Stimulated activated CD8-positive, alpha-beta memory T cell treated with anti-CD3 and anti-CD28 coated beads, Interleukin-7, amount 100 ng/mL, for 1 hour (primary cell): ENCODE measurements at places on chromosomes 4 and X.

- no peak for DNase-seq
These were observed 1.6 kb downstream of the HPGD start for GRCh38 chr4:174520660-174521059.

- no peak for DNase-seq
These were observed 160.0 kb upstream of the NAP1L5 start for GRCh38 chr4:88857588-88857987.

DNA sequence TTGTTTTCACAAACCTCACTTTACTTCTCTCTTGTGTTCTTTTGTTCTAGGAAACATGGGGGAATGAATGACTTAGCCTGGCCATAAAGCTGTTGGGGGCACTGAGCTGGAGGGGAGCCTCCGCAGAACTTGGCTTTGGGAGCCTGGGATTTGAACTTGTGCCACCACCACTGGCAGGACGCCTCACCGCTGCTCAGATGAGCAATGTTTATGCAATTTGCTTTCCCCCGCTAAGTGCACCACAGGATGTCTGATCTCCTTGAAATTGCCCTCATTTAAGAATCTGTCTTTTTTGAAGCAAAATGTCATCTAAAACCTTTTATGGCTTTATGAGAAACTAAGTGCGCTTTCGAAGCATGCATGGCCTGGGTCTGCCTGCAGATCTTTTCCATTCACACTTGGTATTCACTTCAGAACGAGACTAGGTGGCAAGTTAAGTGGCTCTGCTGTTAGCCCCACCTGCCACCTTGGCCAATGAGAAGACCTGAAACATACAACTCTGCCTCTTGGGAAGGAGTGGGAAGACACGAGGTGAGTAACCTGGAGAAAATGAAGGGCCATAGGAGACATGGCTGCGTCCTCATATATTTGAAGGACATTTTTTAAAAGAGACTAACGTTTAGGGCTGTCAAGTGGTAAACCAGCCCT, 119.3 kb downstream of the LDB2 start:
- DNase-seq: no peak

- no peak for DNase-seq
These were observed 71.6 kb downstream of the SH3RF1 start for GRCh38 chr4:169199184-169199583.

DNA sequence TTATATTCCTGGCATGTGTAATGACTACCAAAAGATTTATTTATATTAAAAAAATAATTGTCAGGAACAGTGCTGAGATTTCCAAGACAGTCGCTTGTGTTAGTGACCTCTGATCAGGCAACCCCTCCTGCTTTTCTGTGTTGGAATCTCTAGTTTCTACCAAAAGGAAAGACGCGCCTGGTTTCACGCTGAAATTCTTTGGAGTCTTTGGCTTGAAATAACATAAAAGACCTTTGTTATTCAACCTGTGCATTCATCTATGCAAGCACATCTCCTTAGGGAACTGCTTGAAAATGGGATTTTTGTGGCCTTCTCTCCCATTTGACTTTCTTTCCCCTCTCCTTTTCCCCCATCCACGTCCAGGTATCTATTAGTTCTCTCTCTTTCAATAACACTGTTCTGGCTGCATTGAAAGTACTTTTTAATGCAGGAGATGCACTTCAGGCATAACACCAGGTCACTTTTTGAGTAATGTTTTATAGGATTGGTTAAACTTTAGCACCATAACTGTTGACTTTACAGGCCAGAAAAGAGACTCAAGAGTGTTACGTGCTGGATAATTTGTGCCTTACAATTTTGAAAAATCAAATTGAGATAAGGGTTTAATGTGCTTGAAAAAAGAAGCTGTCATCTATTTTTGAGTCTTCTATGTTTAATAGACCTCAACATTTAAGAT, 172.7 kb downstream of the GPAT3 start:
- DNase-seq: no peak
